ENCODE measurements at places on chromosomes 1 and 21.

- no peak for DNase-seq
These were observed 20.6 kb downstream of the ABL2 start for GRCh38 chr1:179208681-179209477.

DNA sequence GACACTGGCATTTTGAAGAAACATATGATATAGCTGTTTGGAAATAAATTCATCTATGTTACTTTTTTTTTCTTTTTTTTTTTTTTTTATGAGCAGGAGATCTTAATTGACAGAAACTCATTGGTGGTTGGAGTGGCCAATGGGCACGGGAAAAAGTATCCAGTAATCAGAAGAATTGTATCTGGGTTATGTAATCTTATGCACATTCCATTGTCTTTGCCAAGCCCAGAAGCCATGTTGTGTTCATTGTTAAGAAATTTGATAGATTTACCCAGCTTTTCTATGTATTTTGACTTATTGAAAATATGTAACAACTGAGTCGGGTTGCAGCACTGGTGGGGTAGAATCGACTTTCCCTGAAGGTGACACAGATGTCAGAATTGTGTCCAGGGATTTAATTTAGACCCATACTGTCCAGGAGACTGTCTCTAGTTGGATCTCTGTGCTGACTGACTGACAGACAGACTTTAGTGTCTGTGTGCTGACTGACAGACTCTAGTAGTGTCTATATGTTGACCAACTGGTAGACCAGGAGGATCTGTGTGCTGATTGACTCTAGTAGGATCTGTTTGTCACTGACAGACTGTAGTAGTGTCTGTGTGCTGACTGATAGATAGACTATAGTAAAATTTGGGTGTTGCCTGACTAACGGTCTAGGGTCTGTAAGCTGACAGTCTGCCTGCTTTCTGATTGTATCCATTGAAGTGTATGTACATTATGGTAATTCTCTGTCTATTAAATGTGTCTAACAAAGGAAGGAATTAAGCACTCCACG lies 12.3 kb upstream of the C4BPB start:
- DNase-seq = no peak

- DNase-seq = no peak
These were observed 28.0 kb downstream of the TAF5L start for GRCh38 chr1:229597877-229598276.

GRCh38 chr1:216731562-216731961 lies 8.3 kb upstream of the ESRRG start:
- DNase-seq = no peak

DNA sequence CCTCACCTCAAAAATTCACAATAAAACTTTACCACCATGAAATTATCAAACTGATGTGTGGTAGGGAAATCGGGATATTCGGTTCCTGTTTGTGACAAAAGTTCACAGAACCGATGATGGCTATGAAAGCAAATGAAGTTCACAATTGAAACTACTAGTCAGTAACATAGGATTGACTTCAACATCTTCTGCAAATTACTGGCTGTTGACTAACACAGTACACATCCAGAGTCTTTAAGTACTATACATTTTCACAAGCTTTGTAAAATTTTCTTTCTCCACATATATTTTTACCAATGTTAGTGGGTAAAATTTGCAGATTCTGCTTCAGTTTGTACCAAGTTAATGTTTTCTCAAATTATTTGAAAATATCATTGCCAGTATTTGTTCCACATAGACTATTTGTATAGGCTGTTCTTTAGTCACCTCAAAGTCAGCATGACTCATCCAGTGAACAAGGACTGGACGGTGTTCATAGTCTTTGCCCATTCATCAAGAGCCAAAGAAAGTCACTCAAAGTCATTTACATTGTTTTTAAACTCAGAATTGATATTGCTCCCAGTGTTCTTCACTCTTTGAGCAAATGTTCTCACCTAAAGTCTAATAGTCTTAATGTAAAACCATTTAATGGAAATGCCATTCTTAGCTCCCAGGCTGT lies 213.4 kb downstream of the USP25 start:
- DNase-seq = no peak

GRCh38 chr21:38351961-38352521 lies 95.2 kb downstream of the KCNJ15 start:
- DNase-seq = no peak

DNA sequence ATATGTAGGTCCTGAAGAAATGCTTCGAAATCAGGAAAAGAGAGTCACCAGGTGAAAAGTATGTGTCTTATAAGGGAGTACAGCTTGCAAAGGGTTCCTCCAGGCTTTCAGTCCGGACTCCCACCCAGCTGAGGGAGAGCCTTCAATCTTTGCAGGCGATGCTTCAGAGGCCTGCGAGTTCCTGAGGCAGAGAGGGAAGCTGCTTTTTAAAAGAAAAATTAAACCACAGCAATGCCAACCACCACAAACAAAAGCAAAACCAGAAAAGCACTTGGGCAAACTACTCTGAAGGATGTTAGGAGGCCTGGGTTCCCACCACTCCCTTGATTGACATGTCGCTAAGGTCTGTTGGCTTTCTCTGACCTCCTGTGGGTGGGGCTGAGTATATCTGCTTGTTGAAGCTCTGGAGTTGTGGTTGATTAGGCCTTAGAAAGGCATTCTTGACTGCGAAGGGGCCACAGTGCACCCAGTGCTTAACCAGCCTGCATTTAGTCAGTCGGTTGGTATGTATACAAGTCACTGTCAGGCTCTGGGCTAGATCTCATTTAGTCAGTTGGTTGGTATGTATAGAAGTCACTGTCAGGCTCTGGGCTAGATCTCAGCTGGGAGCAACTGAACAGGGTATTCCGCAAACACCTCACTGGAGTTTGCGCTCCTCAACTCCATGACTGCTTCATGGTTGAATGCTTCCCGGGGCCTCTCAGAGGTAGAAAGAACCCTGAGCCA lies 1.2 kb downstream of the NIPAL3 start:
- DNase-seq = no peak

DNA sequence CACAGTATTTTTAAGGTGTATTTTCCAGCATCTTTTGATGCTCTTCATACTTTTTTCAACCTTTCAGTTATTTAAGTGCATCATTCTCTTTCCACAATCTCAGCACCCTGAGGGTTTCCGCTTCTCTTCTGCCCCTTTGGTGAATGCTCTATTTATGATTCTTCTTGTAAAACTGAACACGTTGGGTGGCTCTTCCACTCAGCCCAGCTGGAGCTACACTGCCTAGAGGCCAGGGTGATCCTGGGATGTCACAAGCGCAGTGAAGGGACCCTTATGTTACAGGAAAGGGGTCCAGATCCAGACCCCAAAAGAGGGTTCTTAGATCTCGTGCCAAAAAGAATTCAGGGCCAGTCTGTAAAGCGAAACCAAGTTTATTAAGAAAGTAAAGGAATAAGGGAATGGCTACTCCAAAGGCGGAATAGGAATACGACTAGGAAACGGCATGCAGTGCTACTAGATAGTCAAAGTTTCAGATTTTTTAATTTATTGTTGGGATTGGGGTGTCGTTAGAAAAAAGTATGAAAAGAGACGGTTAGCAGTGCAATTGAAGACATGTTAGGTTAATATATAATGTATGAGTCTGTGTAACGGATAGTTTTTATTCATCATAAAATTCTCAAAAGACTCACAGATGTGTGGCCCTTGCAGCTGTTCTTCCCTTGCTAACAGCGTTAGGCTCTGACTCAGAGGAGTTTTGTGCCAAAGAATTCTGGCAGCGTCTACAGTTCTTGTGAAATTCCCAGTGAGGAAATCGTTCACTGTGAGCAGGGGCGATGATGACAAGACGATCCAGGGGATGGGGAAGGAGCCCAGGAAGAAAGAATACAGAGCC lies 14.4 kb upstream of the ERVH48-1 start:
- DNase-seq = no peak

DNA sequence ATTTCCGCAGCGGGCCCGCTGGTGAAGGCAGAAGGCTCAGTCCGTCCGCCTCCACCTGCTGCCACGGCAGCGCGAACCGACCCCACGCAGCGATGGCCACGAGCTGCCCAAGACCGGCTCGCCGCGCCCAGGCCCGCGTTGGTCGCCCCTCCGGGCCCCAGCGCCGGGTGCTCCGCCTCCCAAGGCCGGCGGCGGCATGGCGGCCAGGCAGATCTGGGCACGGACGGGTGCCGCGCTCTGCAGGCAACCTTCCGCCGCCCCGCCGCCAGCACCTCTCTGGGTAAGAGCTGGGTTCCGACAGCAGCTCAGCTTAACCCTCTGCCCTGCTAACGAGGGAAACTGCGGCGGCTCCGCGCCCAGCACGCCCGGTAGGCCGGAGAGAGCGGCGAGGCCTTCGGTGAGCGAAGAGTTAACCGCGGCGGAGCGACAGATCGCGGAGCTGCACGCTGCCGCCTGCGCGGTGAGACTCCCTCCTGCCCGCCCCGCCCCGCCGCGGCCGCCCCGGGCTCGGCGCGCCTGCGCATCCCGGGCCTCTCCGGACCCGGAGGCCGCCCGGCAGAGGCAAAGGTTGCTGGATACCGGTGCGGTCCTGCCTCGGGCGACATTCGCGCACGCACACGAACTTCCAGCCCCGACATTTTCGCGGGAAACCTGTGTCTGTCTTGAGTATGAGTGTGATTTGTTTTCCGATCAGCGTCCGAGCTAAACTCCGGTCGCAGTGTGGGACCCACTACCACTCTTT lies at the start of gene C1orf53:
C1orf53 (plus strand) TSS at position 177 of the 742 bp plus-strand sequence; CDS start at position 197, 20 bp downstream.
- DNase-seq = peak; percentile 83

DNA sequence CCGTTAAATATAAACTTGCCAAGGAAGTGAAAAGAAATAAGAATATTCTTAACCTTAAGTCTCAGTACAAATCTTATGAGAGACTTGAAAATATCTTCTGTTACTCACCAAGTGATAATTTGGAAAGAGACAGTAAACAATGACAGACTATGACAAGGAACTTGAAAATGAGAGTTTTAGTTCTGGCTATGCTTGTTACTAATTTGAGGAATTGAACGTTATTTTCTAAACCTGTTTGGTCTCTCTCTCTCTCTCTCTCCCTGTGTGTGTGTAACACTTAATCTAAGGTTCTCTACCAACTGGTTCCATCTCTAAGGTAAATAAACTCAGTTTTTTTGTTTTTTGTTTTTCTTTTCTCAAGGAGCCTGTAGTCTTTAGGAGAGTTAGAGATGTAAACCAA lies 161.8 kb downstream of the AMY1C start:
- no peak for DNase-seq

- DNase-seq = no peak
These were observed 168.1 kb upstream of the SNX7 start for GRCh38 chr1:98493469-98493868.

DNA sequence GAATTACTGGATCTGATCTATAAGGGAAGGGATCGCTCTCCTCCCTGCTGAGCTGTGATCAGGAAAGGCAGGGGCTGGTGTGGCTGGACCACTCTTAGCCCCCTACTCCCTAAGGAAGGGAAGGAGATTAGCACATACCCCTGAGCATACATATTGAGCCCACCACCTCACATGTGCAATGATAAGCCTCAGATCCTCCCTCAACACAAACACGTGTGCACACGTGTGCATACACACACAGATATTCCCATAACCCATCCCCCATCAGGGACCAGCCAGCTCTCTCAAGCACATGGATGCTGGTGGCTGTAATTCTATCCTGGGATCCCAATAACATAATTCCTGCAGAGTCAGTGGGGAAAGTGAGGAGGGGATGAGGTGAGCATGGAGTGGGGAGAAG lies 21.2 kb downstream of the SYT2 start:
- no peak for DNase-seq

GRCh38 chr1:111907321-111907720 lies 82.1 kb downstream of the KCND3 start:
- no peak for DNase-seq

DNA sequence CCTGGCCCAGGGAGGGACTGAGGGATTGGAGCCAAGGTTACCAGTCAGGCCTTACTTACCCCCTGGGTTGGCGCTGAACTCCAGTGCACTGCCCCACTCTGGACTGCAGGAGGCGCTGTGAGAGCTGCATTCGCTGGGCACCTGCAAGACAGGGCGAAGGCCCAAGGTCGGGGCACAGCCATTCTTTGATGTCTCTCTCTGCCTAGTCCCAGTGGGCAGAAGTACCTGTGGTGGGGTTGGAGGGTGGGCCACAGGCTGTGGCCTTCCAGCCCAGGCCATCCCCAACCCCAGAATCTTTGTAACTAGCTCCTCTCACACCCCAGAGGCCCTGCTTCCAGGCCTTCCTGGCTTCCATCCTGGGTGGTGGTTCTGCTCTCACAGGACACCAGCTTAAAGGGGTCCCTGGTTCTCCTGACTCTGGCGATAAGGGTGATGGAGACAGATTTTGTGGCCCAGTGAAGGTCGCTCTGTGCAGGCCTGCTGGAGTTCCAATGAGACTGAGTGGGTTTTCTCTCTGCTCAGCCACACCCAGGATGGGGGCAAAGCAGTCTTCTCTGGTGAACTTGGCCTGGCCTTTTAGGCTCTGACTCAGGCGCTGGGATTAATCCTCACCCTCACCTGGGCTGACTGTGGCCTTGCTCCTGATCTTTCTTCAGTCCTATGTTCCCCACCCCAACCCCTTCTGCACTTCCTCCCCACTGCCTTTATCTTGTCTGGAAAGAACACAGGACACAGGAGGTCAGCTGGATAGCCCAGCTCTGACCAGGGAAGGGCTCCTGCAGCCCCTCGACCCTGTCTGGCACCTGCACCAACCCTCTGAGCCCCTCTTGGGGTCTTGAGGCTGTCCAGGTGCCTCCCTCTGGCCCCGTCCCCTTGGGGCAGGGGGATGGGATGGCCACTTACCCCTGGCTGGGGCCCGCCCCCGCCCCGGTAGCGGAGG lies 954 bp downstream of the MYOG start:
- no peak for DNase-seq

DNA sequence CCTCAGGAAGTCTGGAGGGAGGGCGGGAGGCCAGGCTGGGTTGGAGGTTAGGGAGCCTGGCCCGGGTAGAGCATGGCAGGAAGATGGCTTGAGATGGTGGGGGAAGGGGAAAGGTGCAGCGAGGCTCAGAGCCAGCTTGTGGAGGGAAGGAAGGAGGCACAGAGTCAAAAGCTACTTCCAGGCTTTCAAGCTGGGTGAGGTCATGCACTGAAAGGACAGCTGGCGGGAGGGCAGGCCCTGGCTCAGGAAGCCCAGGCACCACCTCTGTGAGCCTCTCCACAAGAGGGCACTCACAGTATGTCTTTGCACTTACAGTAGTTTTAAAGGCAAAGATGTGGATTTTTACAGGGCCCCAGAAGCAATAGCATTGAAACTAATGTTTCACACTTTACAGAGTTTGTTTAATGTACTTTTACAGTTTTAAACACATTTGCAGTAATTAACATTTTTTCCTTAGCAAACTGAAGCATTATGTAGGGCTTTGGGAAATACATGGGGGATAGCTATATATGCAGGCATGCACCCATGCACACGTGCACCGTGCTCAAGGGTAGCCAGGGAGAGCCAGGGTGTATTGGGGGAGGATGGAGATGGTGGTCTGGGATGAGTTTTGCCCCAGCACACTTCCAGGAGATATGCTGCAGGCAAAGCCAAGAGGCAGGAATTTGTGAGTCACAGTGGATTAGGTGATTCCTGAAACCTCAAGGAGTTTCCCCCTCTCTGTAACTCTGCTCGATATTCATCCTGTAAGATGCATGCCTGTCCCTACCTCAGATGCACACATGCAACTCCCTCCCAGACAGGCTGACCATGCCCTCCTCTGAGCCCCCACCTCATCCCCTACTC lies 6.1 kb upstream of the ADAM15 start:
- DNase-seq = peak; percentile 86

GRCh38 chr1:172203135-172203823 lies 217.2 kb upstream of the C1orf105 start:
- peak; percentile 3 for DNase-seq

Data from SK-N-DZ (cell line).